ENCODE measurements at places on chromosomes 7 and 10. TPM values are rescaled to one million over a fixed set of nuclear protein-coding genes. Genes with fewer than 3 reads are reported as not detected.

GRCh38 chr10:21203473-21204107 lies 306.5 kb upstream of the NEBL start:
- no peak for DNase-seq

- no peak for DNase-seq
Measured at GRCh38 chr7:29127527-29127926, 18.8 kb downstream of the CPVL start.

DNA sequence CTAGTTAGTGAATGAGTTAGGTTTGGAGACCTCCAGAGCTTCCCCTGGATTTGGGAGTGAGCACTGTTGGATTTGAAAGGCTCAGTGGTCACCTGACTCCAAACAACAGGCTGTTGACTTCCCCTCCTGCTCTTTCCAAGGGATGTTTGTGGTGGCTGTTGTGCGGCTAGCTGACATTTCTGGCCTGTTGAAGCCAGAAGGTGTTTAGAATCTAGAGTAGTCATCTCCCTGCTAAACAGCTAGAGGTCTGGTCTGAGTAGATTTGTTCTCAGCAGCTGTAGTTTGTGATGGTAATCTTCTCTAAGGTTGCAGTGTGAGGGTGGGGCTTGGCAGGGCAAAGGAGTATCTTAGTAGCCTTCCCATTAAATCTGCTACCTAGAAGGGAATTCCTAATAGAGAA lies 30.1 kb downstream of the BPGM start:
- no peak for DNase-seq

GRCh38 chr7:22782616-22783232 lies 39.9 kb downstream of the TOMM7 start:
- DNase-seq, result peak; percentile 4

DNA sequence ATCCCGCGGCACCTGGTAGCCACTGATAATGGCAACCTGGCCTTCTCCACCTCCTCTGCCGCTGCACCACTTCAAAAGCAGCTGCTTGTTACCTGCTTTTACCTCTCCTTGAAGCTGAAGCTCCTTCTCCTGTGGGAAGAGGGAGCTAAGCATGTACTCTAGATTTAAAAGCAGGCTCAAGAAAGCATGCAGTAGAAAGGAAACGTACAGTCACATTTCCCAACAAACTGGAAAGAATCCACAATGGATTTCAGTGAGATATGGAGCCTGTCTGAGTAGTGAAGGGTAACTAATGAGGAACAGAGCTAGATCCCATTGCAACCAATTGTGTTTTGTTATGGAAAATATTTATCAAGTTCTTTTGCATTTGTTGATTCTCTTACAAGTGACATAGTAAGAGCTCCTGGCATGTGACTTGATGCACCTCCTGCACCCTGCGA lies 457.4 kb upstream of the GALNT17 start:
- no peak for DNase-seq

GRCh38 chr10:78363190-78363589 lies 329.5 kb downstream of the RPS24 start:
- DNase-seq, result no peak

GRCh38 chr10:124605856-124606812 lies 138.0 kb downstream of the FAM53B start:
- DNase-seq, result no peak

DNA sequence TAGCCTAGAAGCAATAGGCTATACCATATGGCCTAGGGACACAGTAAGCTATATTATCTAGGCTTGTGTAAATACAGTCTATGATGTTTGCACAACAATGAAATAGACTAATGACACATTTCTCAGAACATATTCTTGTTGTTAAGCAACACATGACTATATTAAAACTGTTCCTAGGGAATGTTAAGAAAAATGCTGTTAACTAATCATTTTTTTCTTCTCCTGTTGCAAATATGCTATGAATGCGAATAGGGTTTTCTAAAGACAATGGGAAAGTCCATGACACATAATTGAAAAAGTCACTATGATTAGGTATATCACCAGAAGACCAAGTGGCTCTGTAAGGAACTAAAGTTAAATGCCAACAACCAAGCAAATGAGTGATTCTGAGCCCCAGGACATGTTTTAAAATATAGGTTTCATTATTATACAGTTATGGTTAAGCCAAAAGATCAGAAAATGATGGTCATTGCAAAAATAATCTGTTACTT lies 454.0 kb upstream of the SORCS1 start:
- no peak for DNase-seq

DNA sequence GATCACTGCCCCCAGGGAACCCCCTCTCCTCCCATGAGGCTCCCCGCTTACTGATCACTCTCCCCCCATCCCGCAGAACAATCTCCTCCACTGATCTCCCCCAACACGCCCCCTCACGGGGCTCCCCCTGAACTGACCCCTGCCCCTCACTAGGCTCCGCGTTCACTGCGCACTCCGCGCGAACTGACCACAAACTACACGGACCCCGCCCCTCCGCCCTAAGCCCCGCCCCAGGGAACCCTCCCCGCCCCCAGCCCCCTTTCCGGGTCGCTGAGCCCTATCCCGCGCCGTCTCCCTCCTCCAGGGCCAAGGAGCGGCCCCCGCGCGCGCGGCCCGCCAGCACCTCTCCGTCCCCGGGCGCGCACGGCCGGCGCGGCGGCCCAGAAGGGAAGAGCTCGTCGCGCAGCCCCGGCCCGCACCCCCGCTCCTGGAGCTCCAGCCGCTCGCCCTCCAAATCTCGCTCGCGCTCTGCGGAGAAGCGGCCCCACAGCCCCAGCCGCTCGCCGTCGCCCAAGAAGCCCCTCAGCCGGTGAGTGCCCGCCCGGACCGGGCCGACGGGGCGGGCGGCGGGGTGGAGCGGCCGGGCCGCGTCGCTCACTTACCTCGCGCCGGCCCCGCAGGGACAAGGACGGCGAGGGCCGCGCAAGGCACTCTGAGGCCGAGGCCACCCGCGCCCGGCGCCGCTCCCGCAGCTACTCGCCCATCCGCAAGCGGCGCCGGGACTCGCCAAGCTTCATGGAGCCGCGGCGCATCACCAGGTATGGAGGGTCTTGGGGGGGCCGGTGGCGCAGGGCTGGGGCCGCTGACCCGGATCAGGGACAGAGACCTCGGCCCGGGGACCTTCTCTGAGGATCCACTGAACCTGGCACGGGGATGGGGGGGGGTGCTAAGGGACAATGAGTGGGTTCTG lies 19.9 kb upstream of the HSPB1 start:
- no peak for DNase-seq

GRCh38 chr7:18087687-18088078 lies 60.0 kb upstream of the PRPS1L1 start:
- DNase-seq, result no peak

- no peak for DNase-seq
Measured at GRCh38 chr7:17318146-17318545, 19.7 kb downstream of the AHR start.

GRCh38 chr10:665579-666091 lies 23.8 kb downstream of the DIP2C start:
- no peak for DNase-seq

GRCh38 chr10:113001599-113002448 lies 51.8 kb downstream of the TCF7L2 start:
- DNase-seq, result no peak

GRCh38 chr7:84394219-84394618 lies 199.6 kb upstream of the SEMA3A start:
- no peak for DNase-seq

DNA sequence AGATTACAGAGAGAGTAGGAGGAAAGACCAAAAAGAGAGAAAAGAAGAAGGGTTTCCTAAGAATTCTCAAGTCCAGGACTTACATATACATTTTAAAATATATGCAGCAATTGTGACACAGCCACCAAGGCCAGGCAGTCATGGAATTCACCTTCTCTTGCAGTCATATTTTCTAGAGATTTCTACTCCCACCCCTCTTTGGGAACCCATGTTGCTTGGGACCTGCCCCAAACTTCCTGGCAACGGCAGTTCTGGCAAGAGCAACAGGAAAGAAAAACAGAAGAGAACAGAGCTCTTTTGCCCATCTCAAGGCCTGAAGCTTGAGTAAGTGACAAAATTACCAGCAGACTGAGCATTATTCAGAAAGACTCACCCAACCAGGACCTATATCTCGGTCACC lies 128.3 kb upstream of the ASAH2 start:
- DNase-seq, result no peak

DNA sequence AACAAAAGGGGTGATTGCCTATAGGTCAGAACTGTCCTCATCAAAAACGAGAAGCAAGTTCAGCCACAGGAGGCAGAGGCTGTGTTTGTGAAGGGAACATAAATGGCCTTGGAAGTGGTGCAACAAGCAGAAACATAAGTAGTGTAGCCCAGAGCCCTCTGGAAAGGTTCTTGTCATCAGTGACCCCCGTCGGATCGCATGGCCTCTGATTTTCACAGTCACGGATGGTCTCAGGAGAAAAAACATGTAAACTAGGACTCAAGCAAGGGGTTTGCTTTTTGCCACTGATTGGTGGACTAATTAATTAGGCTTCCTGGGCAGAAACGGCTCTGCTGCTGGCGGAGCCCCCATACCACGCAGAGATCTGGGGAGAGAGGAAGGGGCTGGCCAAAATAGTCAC lies 496.5 kb upstream of the MKI67 start:
- DNase-seq, result peak; percentile 46

DNA sequence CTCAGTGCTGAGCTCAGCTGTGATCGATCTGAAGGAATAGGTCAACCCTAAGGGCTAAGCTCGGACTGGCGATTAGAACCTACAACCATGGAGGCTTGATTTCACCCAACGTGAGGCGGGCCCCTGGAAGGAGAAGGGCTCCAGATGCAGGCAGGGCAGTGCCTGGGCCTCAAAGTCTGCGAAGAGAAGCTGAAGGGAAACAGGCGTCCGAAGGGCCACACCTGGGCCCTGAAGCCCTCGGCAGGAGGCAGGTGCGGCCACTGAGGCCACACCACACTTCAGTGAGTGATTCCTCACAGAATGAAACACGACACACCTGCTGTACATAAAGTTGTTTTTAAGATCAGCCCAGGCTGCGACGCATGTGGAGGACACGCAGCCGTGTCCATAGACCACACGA lies 198.7 kb downstream of the PTPRN2 start:
- no peak for DNase-seq

DNA sequence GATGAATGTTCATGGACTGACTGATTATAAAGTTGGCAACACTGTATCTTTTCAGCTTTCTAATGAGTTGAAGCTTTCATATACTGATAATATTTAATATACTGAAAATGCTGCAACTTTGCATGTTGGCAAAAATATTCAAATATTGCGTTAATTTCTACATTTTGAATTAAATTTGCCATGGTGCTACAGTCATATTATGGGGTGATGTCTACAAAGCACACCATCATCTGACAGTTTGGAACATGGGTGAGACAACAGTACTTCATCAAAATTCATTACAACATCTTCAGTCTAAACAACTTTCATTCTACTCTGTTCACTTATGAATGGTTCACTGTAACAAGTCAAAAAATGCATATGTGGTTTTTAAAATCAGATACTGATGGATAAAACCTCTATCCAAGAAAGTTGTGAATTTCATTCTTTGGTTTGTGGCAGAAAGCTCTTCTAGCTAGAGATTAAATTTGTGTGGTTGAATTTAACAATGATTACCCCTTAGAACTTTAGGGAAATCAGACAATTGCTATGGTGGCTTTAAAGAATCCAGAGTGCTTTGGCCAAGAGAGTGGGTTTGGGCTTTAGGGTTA lies 136.4 kb downstream of the TMEM26 start:
- DNase-seq, result no peak

GRCh38 chr7:94366832-94367231 lies 27.9 kb upstream of the COL1A2 start:
- DNase-seq, result no peak

GRCh38 chr7:954330-955238 lies at the start of gene ADAP1:
Gene ADAP1 (minus strand): TSS chr7:954680. CDS start chr7:954477, 203 bp downstream.
- no peak for DNase-seq

GRCh38 chr10:111545861-111546605 lies 469.2 kb downstream of the ADRA2A start:
- DNase-seq, result no peak

DNA sequence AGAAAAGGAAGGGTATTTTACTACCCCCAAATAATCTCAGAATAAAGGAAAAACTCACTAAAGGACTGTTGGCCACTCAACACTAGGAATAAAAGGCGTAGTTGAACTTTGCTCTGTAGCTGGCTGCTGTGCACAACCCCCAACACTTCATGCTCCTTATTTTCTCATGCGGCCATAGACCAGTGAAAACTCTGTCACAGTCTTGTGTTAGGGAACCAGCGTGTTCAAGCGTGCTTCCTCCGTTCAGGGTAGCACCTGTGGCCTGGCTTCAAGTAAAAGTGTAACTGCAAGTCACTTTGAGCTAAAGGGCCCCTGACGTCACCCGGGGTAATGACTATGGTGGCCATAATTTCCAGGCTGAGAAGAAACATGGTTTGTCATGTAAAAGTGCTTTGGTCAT lies 27.0 kb downstream of the BLNK start:
- peak; percentile 5 for DNase-seq

DNA sequence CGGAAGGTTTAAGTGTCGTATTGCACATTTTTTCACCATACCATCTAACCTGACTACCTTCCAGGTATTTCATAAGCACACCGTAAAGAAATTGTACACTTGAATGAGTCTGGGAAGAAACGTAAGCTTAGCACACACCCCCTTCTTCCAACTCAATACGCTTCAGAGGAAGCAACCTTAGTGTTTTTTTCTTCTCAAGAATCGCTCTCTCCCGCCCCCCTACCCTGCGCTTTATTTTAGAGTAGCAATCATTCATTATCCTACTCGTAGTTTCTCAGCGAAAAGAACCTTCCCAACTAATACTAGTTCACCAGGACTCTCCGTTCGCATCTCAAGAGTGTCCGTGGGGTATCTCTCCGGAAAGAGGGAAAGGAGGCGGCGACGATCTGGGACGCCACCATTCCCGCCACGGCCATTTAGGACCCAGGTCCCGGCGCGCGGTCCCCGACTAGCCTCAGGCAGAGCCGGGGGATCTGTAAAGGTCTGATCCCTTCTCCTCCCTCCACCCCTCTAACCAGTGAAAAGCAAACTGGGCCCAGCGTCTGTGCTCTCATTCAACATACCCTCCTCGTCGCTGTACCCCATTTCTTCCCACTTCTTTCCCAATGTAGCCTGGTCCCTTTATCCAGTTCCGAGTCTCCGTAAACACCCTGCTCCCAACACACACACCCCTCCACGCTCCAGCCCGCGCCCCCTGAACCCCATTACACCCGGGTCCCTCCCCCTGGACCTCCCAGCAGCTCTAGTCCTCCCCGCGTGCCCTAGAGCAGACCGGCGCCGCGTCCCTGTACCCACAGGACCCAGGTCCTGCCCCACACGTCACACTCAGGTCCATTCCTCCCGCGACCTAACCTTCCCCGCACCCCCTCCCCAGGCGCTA lies 16.0 kb downstream of the MYOZ1 start:
- DNase-seq, result peak; percentile 66

The SCART1 gene
- polyA plus RNA-seq, result 4.9 TPM

The APBB1IP gene
- polyA plus RNA-seq, result 1.3 TPM

The GBX1 gene
- 0.34 TPM for polyA plus RNA-seq

The HNRNPF gene
- polyA plus RNA-seq, result 237 TPM

The PIP gene
- not detected for polyA plus RNA-seq

The WNT16 gene
- not detected for polyA plus RNA-seq
